ENCODE measurements at places on chromosomes 1 and 21.

GRCh38 chr1:221840511-221841243, 98.8 kb upstream of the DUSP10 start:
- DNase-seq, result no peak

- DNase-seq, result no peak
Measured at GRCh38 chr1:59952065-59952464, 25.5 kb upstream of the CYP2J2 start.

DNA sequence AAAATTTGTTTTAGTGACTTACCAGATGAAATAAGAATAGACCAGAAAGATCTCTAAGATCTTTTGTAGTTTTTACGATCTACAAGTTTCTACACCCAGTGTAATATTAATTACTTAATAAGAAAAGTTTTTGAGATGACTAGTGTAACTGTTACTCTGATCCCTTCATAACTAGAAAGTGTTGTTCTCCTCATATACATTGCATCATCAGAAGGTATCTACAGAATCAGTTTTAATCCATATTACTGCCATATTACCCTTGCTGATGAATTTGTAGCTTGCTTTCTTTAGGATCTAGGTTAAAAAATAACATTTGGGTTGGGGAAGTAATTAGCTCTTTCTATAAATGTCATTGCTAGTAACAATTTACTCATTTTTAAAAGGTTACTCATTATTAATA, 72.5 kb downstream of the GPR161 start:
- DNase-seq, result no peak

DNA sequence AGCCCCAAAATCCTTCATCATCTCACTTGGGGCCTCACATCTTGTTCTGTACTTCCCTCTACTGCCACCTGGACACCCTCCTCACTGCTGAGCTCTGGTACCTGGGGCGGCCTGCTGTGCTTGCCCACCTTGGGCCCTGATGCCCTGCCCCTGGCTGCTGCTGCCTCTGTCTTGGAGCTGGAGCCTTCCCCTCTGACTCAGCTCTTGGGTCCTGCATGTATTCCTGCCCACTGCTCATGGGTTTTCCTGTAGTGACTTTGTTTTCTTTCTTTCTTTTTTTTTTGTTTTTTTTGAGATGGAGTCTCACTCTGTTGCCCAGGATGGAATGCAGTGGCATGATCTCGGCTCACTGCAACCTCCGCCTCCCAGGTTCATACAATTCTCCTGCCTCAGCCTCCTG, 37.5 kb downstream of the TRAPPC10 start:
- no peak for DNase-seq
